ENCODE measurements at places on chromosomes 6 and 20.
A peak's percentile ranks its signal among the peaks of the same experiment; 100 is the strongest.

DNA sequence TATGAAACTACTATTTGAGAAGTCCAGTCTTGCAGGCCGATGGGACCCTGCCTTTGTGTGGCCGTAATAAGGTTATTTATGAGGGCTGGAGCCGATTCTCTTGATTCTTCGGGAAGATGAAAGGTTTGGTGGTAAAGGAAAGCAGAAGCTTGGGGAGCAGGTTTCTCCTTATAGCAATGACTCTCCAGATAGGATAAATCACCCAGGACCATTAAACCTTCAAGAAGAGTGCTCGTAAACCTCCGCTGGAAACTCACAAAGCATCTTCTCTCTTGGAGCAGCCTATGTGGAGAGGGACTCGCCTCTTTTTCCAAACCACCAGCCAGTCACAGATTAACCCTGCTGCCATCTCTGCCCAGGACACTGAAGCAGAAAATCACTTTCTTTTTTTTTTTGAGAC is 69.6 kb upstream of the SALL4 start:
- DNase-seq, result no peak

DNA sequence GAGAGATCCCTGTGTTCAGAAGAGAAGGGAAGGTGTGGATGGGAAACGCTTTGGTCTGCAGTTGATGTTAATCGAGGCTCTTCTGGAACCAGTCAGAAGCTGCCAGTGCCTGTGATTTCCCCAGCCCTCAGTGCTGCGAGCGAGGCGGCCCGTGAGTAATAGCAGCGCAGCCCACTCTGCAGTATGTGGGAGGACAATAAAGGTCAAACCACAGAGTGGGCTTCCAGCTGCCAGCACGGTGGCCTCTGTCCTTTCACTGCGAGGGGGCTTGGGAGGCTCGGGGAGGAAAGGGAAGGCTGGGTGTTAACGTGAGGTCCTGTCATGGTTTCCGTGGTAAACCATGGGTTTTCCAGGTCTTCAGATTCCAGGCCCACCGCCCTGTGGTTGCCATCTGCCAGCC is 32.3 kb upstream of the TAGAP start:
- DNase-seq, result no peak

- no peak for DNase-seq
Observed at GRCh38 chr20:61307686-61308476, 55.8 kb downstream of the CDH4 start.

DNA sequence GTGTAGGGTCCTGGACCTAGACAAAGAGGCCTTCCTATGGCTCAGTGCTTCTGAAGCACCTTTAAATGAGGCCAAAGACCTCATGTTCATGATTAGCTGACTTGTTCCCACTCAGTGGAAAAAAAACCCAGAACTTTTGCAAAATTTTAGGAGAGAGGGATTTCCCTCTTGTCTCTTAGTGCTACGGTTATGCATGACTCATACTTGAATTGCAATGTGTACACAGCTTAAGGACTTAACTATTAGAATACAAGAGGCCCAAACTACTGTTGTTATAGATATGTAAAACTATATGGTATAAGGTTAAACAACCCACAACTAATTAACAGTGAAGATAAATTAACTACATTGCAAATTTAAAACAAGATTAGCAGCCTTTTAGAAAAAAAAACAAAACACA is 32.3 kb upstream of the HLA-A start:
- no peak for DNase-seq

DNA sequence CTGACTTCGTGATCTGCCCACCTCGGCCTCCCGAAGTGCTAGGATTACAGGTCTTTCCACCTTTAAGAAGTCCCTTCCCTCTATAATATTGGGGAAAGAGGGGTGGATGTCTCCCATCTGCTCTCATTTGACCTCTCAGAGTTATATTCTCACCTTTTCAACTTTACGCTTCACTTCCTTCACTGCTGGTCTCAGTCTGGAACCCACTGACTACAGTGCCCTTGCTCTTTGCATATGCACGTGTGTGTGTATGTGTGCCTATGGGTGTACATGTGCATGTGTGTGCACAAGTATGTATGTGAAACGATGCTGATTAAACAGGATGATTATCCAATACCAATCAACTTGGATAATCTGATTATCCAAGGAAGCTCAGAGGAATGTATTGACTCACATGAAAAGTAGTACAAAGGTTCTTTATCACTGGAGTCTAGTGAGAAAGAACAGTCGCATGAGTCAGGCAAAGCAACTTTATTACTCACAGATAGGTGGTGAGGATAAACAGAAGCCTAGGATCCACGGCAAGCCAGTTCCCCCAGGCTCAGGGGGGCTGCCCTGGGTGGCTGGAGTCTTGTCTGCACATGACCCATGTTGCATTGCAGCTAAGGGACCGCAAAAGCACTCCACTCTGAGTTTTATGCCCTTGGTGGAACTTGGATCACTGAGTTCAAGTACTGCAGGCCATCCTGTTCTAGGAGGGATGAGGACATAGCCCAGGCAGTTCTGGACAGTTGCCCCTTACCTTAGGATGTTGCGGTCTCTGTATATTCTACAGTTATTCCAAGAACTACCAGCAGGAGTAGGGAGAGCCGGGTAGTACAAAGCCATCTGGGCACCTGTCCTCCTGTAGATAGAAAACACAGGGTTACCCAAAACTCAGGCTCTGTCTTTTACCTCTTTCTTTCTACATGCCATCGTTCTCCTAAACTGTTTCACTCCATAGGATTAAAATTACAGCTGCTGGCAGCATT is 50.9 kb downstream of the SNRNP48 start:
- DNase-seq, result peak; percentile 79

DNA sequence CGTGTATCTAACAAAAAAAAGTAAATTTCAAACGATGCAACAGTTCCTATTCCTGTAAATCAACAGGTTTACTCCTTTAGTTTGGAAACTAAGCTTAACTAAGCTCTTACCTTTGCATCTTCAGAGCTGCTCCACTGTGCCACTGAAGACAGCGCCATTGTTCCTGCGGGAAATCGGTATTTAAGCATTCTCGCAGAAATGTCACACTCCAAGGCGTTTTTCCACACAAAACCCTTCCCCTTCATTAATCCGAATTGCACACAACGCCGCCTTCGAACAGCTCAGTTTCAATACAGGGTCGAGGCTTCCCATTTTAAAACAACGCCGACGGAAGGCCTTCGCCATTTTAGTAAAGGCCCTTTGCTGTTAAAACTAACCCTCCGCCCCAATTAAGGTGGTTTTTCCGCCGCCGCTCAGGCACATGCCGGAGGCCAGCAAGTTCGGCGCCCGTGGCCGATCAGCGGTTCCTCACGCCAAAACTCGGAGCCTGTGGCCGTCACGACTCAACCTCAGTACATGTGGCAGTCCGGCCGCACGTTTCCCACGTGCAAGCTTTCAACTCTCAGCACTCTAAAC is 35.4 kb upstream of the SYNCRIP start:
- DNase-seq, result no peak

GRCh38 chr20:4076033-4076432 is 60.7 kb upstream of the RNF24 start:
- no peak for DNase-seq

- DNase-seq, result peak; percentile 8
Observed at GRCh38 chr20:52422574-52423336, 231.2 kb upstream of the ZFP64 start.

DNA sequence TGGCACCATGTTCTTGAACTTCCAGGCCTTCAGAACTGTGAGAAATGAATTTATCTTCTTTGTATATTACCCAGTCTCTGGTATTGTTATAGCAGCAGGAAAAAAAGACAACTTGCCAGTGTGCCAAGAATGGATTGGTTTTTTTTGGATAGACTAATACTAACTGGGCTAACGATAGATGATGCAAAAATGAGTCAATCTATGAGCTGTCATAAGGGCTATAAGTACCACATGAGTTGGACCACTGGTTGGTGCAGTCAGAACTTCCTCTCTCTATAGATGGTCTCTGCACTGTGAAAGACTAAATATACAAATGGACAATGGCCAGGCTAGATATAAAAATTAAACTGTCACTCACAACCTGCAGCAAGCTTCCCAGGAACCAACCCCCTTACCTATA is 87.6 kb upstream of the COL21A1 start:
- DNase-seq, result peak; percentile 80

GRCh38 chr20:16732506-16733152 is 2.8 kb downstream of the SNRPB2 start:
- no peak for DNase-seq

DNA sequence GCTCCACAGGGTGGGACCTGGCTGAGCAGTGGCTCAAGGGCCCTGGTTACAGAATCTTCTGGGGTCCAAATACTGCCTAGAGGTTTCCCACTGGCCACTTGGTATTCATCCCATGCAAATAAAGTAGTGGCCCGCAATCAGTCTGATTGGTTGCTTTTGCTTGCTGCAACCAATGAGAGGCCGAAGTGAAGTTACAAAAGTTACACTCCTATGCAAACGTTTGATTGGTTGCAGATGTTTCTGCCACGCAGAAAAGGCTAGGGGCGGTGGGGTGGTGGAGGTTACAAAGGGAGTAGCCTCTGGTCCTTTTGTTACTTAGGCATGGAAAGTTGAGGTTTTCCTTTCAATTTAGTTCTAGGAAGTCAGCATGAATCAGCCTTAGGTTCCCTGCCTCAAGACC is 3.6 kb upstream of the NHLRC1 start:
- DNase-seq, result peak; percentile 28

- no peak for DNase-seq
Observed at GRCh38 chr6:101776919-101777350, 383.4 kb downstream of the GRIK2 start.

DNA sequence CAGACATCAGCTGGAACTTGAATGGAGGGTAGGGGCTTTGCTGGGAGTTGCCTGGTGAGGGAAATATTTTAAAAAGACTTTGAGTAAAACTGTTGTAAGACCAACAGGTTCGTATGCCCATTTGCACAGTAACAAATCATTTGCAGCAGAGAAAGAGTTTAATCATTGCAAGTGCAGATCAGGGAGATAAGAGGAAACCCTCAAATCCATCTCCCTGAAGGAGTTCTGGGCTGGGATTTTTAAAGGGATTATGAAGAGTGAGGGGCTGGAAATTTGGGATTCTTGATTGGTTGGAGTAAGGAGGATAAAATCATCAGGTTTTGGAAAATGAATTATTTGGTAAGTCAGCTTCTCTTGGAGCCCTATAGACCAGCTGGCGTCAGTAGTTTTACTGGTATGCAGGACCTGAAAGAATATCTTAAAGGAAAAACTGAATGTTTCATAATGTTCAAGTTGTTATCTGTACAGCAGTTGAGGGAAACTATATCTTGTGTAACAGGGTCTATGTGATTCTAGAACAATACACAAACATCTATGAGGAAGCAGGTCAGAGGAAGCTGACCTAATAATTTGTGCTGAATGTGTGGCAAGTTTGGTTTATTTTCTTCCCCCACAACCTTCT is 295.5 kb downstream of the PLCB1 start:
- no peak for DNase-seq

DNA sequence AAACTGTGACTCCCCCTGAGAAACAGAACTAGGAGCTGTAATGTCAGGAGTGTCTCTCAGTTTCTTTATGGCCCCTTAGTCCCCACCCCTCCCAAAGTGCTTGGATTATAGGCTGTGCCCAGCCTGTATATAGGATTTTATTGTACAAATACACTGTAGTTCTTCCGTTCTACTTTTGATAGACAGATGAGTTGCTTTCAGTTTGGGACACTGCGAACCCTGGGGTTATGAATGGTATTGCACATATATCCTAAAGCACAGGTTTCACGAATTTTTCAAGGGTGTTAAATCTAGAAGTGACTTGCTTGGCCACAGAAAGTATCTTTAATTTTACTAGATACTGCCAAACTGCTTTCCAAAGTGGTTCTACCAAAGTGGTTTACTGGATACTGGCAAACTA is 152.9 kb upstream of the ATXN1 start:
- no peak for DNase-seq

- DNase-seq, result no peak
Observed at GRCh38 chr20:25203089-25203488, 7.6 kb downstream of the ENTPD6 start.

DNA sequence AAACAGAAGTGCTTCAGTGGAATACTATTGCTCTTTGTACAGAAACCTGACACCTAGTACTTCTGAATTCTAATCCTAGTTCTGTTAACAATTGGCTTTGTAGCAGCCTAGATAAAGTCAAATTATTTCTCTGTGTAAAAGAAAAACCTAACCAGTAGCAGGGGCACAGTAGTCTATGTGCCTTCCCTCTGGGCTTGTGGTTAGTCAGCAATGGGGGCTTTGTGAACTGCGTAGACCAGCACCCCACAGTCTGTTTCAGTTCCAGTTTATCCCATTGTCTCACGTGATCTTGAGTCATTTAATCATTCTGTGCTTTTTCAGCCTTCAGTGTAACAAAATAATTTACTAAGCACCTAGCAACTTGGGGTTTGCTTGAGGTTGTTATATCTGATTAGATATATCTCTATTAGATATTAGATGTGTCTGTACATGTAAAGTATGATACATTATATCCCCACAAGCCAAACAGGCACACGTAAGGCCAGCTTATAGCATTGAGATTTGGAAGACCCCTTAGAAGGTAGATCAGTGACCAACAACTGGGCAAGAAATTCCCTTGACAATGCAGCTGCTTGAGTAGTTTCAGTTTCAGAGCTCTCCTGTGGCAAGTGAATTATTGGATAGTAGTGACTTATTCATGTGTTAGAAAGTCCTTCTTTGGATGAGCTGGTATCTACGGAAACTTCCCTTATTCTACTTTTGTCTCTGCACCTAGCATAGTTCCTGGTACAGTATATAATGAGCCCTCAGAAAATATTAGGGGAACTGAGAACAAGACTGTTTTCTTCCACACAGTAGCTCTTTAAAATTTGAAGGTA is 27.9 kb upstream of the CCR6 start:
- DNase-seq, result no peak

DNA sequence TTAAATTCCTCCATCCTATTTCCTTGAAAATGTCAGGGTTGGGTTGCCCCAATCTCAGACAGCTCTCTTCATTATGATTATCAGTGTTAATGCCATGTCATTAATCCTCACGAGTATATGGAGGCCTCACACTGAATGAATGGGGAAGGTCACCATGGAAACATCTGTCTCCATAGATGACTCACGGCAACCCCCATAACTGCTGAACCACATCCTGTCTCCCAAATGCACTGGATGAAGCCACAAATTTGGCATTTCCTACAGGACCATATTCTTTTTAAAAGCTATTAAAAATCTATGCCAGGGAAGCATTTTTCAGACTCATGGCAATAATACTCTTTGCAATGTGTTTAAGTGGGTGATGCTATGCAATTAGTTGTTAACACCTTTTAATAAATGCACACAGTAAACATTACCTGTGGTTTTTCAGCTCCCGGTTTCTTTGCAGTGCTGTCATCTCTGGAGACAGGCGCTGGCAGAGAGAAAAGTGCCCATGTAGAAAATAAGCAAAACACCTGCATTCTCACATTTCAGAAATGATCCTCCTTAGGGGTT is 80.1 kb upstream of the PTPRK start:
- peak; percentile 95 for DNase-seq

- DNase-seq, result no peak
Observed at GRCh38 chr20:36614781-36615557, 9.4 kb downstream of the RAB5IF start.

GRCh38 chr6:35428421-35429149 is 23.6 kb upstream of the FANCE start:
- DNase-seq, result no peak

DNA sequence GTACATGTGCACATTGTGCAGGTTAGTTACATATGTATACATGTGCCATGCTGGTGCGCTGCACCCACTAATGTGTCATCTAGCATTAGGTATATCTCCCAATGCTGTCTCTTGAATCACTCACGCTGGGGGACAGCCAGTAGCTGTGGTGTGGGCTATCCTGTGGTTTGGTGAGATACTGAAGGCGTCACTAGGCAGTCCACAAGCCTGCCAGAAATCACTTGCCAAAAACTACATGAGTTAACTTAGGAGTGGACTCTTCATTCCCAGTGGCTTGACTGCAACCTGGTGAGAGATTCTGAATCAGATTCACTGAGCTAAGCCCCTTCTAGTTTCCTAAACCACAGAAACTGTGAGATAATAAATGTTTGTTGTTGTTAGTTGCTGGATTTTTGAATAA is 191.3 kb downstream of the TSHZ2 start:
- no peak for DNase-seq

All from EL (cell line).